Stimulated activated CD8-positive, alpha-beta memory T cell treated with anti-CD3 and anti-CD28 coated beads, Interleukin-7, amount 100 ng/mL, for 24 hours (primary cell): ENCODE measurements at places on chromosomes 7 and 10.

GRCh38 chr7:80844916-80845315 lies 73.9 kb downstream of the SEMA3C start:
- no peak for DNase-seq

DNA sequence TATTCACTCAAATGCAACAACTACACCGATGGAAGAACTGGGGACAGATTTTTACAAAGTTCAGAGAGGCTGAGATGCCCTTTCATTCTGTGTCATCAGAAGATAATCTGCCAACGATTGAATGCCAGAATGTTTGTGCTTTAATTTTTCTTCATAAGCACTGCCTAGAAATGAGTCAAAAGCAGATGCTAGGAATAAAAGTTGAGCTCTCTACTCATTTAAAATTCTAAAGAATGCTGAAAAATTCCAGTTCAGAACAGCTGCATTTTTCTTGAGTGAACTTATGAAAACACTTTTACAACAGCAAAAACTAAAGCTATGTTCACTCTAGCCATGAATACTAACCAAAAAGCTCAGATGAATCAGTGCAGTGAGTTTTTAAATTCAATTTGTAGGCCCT lies 22.3 kb upstream of the FAM133B start:
- no peak for DNase-seq

DNA sequence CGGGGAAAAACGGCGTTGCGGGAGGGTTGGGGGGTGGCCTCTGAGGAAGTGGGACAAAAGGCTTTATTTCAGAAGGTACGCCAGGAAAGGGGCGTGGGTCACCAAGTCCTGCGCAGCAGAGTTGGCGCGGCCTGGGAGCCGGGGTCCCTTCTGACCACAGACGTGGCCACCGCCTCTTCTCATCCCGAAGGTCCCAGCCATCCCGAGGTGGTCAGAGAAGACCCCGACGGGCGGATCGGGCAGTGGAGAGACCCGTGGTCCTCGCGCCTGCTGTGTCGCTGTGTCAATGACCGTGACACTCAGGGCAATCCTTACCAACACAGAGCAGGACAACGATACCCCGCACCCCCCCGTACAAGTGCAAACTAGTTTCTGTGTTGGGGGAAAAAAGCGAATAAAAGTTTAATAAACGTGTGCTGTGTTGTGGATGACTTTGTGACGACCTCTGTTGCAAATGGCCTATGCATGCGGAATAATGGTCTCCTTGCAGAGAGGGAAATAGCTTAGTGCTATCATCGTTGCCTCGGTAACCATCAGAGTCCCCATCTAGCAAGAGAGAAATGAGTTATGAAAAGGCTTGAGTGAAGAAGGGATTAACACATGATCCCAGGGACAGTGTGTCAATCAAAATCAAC lies 19.4 kb upstream of the GATA3 start:
- DNase-seq: no peak

DNA sequence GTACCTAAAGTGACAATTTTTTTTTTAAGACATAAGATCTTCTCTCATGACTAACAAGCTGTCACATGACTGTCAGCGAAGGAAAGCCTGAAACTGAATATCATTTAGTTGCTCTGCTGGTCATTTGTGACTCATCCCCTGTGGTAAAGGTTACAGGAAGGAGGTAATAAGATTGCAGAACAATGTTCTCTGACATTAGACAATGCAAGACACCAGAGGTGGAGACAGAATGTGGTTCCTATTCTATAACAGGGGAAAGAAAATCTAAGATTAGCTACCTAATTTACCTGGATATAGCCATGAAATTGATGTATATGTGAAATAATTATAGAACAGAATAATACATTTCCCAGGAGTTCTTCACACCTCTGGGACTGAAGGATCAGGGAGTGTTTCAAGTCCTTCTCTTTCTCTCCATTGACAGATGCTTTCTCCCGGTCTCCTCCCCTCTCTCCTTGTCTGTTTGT lies 47.7 kb downstream of the LRGUK start:
- DNase-seq: no peak

DNA sequence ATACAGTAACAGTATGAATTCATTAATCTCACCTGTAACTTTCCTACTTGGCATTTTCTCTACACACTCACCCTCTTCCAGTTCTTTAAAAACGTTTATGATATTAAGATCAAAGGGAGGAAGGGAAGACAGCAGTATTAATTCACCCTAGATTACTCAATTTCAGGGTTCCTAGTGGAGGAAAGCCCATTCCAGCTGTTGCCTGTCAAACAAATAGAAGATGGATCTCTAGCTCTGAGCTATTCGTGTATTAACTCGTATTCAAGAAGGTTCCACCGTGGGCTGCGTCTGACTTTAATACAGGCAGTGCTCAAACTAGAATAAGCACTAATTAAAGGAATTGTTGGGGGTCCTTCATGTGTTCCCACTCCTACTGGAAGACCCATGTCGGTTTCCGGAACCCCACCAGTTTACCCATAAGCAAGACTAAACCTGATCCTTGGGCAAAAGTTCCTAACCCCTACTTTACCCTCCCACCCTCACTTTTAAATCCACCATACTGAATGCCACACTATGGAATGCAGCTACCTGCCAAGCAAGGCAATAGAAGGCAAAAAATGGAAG lies 2.1 kb downstream of the NANOS1 start:
- DNase-seq: no peak

- DNase-seq: no peak
Observed at GRCh38 chr7:94394437-94395140, at the start of gene COL1A2. COL1A2 (plus strand) TSS chr7:94394895; CDS start chr7:94395032, 137 bp downstream.

DNA sequence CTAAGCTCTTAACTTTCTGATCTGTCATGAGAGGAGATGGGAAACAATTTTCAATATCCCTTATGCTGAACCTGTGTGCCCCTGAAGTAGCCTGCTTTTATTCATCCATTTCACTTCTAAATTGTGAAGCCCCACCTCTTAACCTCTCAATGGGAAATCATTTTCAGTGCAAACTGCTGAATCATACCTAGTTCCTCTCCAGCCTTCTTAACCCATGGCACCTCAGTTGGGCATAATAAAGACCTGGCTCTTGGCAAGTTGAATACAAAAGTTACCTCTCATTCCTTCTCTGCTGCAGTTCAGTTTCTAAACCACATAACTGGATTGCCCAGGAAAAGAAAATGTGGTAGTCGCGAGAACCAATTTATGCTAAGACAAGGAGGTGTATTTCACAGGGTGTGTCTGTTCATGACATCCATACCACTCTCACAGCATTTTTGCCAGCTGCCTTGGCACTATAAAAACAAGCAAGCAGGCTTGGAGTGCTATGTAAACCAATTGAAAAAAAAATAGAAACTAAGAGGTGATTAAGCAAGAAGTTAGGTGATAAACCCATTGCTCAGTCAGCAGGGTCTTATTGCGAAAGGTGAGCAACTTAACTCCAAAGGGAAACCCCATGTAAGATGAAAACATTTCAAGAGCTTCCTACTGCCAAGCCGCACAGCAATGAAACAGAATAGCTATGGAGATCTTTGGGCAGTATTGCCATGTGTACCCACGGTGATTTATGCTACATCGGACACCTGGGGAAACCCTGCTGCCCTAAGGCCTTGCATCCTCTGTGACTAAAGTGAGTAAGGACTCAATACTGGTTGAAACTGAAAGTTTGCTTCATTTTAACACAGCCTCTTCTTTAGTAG lies 57.0 kb upstream of the DKK1 start:
- no peak for DNase-seq

DNA sequence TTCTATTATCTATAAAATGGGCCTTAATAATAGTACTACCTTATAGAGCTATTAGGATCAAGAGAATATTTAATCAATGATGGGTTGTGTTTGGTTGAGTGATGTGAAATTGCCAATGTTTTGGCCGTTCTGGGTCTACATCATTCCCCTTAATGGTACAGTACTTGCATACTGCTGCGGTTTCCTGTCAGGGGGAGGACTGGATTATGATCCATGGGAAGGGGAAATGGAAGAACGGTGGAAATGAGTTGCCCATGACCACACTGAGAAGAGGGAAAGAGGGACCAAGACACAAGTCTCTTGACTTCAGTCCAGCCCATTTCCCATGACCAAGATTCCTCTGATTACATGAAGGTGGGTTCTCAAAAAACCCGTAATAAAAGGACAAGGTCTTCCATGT lies 999 bp upstream of the MRPS24 start:
- DNase-seq: no peak

DNA sequence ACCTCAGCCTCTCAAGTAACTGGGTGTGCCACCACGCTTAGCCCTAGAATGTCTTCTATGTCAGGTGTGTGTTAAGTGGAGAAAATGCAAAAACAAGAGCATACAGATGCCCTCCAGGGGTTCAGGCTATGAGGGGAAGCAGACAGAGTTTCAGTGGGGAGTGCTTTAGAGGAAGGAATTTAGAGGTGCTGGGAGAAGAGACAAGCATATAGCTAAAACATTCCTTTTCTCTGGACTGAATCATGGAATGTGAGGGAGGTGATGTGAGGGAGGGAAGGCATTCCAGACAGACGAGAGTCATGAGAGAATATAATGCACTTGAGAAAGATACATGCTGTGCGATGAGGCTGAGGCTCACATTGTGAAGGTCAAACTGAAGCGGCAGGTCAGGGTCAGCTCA lies 6.6 kb upstream of the ZNF786 start:
- no peak for DNase-seq

- DNase-seq: no peak
Observed at GRCh38 chr10:89242840-89243568, 8.6 kb downstream of the LIPA start.

- no peak for DNase-seq
Observed at GRCh38 chr10:103241262-103242011, 4.2 kb upstream of the RPEL1 start.
